Lung microvascular endothelial cell (primary cell): ENCODE measurements at places on chromosomes 5 and 9. TPM values are rescaled to one million over a fixed set of nuclear protein-coding genes. Genes with fewer than 3 reads are reported as not detected.
A peak's percentile ranks its signal among the peaks of the same experiment; 100 is the strongest.

DNA sequence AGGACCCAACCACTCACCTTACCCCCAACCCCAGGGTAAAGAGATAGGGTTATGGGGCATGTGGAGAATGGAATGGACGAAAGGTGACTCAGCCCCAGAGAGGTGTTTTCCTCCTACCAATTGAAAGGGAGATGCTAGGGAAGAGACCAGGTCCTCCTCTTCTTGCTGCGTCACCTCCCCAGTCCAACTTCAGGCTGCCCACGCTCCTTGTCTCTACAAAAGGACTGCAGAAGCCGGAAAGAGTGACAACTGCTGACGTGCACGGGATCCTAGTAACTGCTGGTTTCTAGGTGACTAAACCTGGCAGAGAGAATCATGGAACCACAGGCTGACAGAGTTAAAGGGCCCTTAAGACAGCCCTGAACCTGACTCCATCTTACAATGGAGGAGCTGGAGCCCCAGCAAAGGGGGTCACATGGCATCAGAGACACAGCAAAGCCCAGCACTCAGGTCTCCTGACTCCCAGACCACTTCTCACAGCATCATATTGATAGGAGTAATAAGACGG lies 2.2 kb downstream of the GPX3 start:
- peak; percentile 95 for DNase-seq

DMRT3 gene
- total RNA-seq: not detected in 2 replicates

DNA sequence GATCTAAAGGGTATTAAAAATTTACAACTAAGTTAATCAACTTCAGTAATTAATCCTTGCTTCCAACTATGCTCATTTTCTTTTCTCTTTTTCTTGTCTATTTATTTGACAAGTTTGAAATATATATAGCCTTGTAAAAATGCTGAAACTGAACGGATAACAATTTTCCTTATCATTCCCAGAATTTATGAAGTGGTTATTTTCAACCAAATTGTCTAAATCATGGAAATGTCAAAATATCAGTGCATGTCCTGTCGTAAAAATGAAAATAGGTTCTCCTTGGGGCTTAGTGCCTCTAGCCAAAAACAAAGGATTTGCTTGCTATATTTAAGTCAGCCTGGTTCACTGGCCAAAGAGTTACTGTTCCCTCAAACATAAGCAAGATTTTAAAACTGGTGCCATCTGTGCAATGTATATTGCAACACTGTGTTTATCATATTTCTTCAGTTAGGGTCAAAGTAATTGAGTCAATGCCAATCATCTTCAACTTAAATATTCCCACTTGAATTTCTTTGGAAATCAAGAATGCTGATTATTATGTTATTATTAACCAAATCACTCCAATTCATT lies 798.3 kb downstream of the MAT2B start:
- DNase-seq: no peak

- no peak for DNase-seq
Measured at GRCh38 chr5:35048910-35049309, 1.2 kb upstream of the AGXT2 start.

- no peak for DNase-seq
Measured at GRCh38 chr5:55665065-55665464, 47.1 kb downstream of the SLC38A9 start.

DNA sequence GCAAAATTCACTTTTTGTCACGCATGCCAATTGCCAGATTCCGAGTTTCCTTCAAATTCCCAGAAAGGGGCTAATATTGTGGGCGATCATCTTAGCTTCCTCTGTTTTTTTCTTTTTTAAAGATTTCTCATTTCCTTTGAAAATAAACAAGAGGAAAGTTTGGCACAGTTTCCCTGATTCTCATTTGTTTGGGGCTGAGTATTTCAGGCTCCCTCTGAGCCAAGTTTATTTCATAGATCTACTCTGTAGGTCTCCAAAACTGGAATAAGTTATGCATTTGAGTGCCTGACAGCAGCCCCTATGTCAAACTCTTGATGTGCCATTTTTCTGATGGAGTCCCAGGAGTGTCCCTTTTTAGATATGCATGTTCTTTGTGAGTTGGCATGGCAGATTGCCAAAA lies 1297.2 kb upstream of the WWC1 start:
- no peak for DNase-seq

- DNase-seq: no peak
Measured at GRCh38 chr5:153486771-153487170, 3.7 kb upstream of the GRIA1 start.

DNA sequence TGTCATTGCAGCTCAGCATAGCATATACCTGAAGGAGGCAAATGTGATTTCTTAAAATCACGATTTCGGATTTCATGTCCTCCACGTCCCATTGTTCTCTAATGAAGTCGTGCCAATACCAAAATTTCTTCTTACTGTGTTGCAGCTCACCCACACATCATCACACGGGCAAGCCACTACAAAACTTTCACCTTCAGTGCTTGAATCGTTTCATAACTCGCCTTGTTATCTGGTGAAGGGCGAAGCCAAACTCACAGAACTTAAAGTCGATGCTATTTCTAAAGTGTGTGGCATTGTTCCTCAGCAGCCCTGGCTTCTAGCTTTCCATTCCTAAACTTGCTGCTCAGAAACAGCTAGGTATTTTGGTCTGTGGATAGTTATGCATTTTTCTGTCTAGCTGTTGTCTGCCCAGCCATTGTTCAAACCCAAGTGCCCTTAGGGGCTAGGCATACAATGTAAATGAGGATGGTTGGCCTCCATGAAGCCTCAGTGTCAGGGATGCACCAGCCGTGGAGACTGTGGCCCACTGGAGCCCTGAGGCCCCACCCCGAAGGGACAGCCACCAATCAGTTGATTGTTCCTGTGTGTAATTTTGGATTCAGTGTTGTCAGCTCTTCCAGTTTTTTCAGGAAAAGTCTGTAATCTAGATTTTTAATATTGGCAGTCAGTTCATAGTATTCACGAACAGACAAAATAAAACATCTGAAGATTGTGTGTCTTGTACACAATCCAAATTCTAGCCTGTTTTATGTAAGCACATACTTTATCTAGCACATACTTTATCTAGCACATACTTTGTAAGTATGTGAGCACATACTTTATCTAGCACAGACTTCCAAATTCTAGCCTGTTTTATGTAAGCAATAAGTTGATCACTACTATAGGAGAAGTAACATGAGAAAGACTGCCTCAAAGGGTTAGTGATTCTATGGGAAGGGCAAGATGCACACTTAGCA lies 112.8 kb downstream of the DAPK1 start:
- no peak for DNase-seq

DNA sequence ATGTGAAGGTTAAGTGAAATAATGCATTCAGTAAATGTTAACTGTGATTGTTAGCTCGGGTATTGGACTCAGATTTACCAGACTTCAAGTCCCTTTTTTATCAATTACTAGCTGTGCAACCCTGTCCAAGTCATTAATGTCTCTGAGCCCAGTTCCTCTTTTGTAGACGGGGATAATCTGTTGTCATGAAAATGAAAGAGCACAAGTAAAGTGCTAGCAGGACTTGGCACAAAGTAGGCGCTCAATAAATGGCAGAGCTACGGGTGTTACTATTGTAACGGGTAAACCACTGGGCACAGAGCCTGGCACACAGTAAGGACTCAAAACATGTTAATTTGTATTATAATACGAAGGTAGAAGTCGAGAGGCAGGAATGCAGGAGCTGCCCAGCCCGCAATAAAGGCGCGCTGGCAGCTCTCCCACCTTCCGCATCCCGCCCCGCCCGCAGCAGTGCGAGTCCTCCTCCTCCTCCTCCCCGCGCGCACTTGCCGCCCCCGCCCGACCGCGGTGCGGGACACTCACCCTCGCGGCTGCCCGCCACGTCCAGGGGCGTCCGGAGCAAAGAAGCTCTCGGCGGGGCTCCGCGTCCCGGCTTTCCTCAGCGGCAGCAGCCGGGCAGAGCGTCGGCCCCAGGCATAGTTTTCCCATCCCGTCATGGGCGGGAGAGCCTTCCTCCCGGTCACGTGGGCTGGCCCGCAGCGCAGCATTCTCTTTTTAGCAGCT lies at the start of gene C1QTNF2:
Gene C1QTNF2 (minus strand): TSS at position 637 of the 723 bp plus-strand sequence. CDS start 15,615 bp downstream, outside the sequence.
- peak; percentile 66 for DNase-seq

HAND1 gene
- not detected in 2 replicates for total RNA-seq

GRCh38 chr9:131409458-131409992 lies 15.6 kb downstream of the PRRC2B start:
- no peak for DNase-seq

DNA sequence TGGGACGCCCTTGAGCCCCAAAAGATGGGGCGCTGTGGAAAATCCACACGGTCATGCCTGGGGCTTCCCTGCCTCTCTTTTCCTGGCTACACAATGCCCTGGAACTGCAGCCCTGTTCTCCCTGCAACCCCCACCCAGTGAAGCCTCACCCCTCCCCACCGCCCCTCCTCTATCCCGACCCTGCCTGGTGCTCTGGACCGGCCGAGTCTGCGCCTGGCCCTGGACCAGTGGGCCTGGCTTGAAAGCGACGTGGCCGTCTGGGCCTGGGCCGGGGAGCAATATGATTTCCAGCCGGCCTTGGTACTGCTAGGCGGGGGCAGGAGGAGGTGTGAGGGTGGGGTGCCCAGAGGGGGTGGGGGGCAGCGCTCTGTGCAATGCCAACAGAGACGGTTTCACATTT lies 71.0 kb upstream of the RNU6ATAC start:
- DNase-seq: no peak

DNA sequence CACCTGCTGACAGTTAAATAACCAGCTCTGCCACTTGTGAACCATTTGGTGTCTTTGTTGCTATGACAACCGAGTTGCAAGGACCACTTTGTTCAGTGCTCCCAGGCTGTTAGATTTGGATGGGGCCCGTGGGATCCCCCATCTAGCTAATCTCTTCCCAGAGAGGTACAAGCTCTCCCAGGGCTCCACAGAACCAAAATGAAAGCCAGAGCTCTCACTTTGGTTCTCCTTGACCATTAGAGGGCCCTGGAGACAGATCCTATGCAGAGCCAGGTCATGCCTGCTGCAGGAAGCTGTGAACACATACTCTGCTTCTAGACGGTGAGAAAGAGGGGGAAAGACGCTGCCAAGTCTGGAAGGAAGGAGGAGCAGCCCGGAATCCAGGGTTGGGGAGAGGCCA lies 224.6 kb downstream of the GABBR2 start:
- no peak for DNase-seq

GRCh38 chr9:13705373-13705772 lies 425.9 kb upstream of the MPDZ start:
- no peak for DNase-seq

- no peak for DNase-seq
Measured at GRCh38 chr5:8098081-8098480, 229.1 kb downstream of the MTRR start.

DNA sequence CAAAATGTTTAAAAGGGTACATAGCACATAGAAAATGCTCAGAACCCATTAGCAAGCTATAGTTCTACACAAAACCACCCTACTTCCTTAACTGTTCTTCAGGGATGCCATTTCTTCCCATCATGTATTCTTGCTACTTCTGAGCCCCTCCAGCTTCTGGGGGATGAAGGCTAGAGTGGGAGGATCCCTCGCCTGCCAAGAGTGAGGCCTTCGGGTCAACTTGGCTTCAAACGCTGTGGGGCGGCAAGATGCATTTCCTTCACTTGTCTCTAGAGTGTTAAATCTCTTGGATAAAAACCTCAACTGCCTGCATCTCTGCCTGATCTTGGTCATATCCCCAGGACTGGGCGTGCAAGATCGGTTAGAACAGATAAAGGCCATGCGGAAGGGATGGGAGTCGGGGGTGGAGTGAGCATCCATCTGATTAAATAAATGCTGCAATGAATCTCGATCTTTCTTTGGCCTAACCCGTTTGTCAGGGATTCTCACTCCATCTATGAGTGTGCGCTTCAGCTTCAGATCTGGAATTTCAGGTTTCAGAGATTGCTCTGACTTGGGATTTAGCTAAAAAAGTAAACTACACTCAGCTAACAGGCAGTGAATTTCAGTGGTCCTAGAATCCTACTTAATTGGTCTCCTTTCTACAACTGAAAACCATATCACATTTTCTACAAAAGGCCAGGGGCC lies 118.0 kb upstream of the PANK3 start:
- no peak for DNase-seq

GRCh38 chr5:136246122-136246521 lies 53.2 kb upstream of the SMIM32 start:
- DNase-seq: no peak

SPATA31C1 gene
- total RNA-seq: not detected in 2 replicates

DNA sequence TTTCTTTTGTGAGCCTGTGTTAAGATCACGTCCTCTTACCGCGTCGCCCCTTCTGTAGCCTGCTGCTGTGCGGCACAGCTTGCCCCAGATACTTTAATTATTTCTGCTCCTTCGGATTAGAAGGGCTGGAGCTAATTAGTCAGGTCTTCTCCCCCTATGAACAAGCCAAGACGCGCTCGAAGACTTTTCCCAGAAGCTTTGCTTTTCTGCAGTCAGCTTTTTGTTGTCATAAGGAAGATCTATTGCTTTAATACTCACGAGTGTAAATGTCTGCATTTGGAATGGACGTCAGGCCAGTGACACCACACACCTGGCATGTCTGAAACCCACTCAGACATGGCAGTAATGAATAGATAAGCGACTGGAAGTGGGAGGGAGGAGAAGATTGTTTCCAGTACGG lies 37.0 kb downstream of the PRUNE2 start:
- no peak for DNase-seq

DNA sequence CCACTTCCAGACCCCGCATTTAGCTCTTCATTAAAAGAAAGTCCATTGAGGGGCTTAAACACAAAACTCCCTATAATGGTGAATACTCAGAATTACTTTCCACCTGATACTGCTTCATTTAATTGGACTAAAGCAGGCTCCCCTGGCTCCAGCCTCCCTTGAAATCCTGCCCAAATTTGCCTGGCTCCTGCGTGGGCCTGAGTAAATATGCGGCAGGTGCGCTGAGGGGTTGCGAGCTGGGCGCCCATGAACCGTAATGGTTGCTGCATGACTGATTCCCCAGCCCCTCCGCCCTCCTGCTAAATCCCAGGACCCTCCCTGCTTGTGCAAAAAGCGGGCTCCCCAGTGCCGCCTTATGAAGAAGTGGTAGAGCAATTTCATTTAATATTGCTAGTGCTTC lies 639.7 kb downstream of the BNC2 start:
- DNase-seq: no peak

DNA sequence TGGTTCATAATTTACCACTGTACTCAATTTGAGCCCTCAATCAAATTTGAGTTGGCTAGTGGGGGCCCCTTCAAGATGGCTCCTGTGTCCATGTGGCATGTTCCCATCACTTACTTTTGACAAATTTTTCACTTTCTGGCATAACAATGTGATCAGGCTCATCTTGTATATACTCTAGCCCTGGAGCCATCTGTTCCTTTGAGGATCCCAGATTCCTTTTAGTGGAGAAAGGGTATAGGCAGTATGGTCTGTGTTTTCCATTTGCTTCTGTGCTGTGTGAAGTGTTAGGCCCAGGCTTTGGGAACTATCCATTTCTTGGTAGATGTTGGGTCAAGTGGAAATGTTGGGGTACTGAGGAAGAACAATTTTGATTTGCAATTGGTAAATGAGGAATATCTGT lies 45.7 kb downstream of the SH3GL2 start:
- DNase-seq: no peak

SLCO6A1 gene
- not detected in 2 replicates for total RNA-seq

GRIN3A gene
- not detected in 2 replicates for total RNA-seq
